ENCODE measurements at places on chromosomes 5 and 9.
A peak's percentile ranks its signal among the peaks of the same experiment; 100 is the strongest.

GRCh38 chr9:127927201-127927987, 3.2 kb downstream of the PIP5KL1 start:
- peak; percentile 52 for DNase-seq

- no peak for DNase-seq
Measured at GRCh38 chr9:38529317-38529716, 91.1 kb downstream of the ANKRD18A start.

GRCh38 chr9:34825775-34826174, 115.8 kb upstream of the CCL21 start:
- DNase-seq = no peak

DNA sequence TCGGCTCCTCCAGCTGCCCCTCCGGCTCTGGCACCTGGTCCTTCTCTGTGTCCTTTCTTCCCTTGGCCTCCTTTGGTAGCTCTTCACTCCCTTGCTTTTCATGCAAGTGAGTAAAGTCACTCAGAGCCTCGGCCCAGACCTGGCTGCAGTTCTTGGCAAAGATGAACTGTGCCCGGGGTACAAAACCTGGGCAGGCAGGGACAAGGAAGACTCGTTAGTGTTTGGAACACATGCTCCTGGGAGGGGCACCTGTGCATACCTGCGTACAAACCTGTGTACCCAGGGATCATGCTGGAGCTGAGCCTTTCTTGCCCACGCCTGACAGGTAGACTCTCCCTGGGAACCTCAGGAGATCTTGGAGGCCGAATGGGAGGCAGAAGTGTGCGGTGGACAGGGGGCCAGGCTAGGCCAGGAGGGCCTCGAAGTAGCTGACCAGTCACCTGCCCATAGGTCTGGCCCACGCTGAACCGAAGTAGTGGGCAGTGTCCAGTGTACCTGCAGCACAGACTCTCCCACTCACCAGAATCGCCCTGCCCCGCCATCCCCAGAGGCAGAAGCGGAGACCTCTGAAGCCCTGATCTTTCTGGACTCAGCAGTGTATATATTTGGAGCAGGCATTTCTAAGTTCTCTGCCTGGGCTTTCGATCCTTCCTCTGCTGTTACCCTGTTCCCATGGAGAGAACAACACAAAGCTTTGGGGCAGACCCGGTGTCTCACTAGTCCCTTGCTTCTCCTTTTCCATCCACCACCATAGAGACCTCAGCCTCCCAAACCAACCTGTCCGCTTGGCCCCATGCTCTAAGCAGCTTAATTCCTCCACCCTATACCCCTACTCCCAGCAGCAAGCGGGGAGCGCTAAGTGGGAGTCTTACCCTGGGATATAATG, 41.9 kb upstream of the TESK1 start:
- DNase-seq = no peak

DNA sequence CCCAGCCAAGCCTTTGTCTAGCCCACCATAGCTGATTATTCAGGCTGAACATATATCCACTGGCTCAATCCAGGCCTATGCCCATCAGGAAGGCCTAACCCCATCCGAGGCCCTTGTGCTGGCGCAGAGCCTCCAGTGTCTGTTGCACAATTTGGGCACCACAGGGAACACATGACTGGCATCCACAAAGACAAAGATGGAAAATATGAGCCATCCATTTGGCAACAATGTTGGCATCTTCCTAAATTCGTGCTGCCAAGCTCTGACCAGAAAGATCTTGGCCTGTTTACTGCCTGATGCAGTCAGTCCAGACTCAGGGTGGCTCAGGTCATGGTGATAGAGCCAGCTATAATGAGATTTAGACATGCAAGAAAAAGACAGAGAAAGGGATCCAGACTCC, 233.8 kb downstream of the PIK3R1 start:
- no peak for DNase-seq

DNA sequence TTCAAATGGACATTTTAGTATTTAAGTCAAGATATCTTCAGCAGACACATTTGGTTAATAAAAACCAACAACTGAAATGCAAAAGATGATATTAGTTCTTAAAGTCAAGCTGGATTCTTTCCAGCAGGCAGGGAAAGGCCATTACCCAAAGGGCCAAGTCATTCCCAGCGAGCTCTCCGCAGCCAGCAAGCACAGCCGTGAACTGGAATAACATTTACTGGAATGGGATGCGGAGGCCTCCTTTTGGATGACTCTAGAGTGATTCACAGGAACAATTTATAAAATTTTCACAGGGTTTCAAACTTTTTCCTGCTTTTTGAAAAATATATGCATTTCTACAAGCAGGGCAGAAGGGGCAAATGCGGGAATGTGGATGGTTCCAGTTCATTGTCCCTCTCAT, 76.6 kb upstream of the DAB2 start:
- DNase-seq = no peak

- DNase-seq = no peak
Measured at GRCh38 chr9:13923381-13923780, 390.6 kb downstream of the NFIB start.

DNA sequence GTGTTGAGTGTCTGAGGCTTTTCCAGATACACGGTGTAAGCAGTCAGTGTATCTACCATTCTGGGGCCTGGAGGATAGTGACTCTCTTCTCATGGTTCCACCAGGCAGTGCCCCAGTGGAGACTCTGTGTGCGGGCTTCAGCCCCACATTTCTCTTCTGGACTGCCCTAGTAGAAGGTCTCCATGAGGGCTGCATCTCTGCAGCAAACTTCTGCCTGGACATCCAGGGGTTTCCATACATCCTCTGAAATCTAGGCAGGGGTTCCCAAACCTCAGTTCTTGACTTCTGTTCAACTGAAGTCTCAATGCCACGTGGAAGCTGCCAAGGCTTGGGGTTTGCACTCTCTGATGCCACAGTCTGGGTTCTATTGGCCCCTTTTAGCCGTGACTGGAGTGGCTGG, 256.6 kb upstream of the ITGA1 start:
- DNase-seq = no peak

- no peak for DNase-seq
Measured at GRCh38 chr9:14349447-14350348, 35.8 kb upstream of the NFIB start.
